ENCODE measurements at places on chromosomes 7 and 10.

DNA sequence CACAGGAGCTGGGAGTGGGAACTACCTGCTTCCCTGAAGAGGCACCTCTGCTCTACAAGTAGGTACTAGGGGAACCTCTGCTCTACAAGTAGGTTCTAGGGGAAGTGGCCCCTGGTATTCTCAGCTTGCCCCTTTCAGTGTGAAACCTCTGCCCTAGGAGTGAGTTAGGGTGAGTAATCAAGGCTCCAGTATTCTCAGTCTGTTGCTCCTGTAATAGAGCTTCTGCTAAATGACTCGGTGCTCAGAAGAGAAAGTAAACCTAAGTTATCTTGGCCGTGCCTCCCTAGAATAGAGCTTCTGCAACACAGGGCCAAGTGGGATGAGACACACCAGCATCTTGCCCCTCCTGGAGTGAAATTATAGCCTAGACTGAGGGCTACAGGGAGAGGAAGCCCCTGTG lies 13.4 kb upstream of the RASSF4 start:
- DNase-seq = no peak

DNA sequence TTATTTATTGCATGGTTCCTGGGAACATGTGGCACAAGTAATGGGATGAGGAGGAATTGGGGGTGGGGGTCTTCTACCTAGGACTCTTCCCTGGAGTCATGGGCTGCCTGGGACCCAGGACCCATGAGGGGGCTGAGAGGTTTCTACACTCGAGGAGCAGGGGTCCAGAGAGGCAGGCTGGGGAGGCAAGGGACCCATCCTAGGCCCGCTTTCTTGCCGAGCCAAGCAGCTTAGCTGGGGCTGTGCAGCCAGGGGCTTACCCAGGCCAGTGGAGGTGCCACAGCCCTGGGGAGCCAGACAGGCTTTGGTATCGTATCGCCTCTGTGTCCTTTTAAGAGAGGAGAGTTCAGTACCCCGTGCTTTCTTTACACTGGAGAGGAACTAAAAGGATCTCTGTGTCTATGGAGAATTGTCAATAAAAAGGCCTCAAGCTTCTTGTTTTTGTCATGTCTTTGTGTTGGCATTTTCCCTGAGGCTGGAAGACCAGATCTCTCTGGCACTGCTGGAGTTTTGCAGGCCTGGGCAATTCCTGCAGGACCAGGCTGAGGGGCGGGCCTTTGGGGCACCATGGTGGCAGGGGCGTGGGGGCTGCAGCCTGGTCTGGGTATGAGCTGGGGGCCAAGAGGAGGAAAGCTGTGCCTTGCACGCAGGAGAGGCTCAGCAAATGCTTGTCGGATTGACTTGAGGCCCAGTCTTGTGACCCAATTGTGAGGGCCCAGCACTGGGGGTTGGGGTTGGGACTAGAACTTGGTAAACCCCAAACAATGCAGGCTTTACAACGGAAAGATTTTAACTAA lies 11.1 kb downstream of the SFRP5 start:
- DNase-seq = no peak

DNA sequence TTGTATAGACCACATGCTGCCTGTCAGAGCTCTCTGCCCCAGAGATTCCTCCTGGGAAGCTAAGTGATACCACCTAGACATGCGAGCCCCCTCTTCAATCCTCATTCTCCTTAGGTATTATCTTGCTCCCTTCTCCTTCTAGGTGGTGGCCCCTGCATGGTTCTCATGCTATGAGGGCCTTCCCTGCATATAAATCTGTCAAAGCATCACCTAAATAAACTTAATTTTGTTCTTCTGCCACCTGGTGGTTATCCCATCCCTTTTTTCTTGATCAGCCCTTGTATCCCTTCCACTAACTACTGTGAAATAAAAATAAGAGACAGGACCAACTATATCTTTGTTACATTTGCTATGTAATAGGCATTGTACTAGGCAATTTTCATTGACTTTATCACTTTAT lies 242.1 kb downstream of the CDC14C start:
- no peak for DNase-seq

DNA sequence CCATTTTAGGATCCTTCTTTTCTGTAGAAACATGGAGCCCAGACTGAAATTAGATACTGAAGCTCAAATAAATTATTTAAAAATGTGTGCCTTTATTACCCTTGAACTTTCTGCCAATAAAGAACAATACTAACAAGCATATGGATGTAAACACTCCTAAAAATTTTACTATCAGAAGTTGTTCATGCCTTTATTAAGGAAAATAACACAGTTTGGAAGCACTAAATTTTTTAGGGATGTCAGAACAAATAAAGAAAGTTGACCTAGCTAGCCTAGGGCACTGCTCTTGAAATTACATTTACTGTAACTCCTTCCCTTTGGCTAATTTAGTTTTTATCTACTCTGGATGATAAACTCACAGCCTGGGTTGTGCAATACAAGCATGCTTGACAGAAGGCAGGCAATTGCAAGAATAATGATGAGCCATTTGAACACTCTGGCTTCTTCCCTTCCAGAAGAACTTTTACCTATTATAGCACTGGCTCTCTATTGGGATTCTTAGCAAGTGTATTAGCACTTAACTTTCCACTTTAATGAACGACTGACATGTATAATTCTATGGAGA lies 351.7 kb upstream of the C7orf33 start:
- DNase-seq = no peak

DNA sequence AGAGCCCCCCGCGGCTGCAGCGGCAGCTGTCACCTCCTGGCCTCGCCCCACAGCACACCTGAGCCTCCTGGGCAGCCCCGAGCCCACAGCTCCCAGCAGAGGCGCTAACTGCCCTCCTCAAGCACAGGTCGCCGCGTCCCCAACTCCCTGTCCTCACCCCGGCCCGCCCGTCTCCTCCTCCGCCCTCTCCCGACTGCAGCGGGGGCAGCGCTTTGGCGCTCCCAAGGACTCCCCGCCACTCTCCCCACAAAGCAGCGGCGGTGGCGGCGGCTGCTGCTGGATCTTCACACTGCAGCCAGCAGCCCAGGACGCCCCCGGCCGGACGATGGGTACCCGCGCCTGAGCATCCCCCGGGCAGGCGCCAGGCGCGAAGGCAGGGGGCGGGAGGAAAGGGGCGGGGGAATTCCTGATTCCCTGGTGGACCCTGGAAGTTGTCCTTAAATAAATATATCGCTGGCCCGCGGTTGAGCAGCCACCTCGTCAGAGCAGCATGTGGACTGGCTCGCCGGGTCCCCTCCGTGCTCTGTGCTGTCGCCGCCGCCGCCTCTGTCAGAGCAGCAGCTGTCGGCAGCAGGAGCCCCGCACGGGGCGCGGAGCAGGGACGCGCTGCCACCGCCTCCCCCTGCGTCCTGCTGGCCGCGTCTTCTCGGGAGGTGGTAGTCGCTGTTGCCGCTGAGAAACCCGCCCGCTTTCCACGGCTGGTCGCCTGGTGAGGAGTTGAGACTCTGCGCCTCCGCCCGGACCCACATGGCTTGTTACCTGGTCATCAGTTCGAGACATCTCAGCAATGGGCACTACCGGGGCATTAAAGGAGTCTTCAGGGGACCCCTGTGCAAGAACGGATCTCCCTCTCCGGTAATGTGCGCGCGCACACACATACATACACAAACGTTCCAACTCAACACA lies at the start of gene ZNF804B:
TSS of gene ZNF804B (plus strand) at position 471 of the 906 bp plus-strand sequence. CDS start at position 748, 277 bp downstream.
- no peak for DNase-seq

DNA sequence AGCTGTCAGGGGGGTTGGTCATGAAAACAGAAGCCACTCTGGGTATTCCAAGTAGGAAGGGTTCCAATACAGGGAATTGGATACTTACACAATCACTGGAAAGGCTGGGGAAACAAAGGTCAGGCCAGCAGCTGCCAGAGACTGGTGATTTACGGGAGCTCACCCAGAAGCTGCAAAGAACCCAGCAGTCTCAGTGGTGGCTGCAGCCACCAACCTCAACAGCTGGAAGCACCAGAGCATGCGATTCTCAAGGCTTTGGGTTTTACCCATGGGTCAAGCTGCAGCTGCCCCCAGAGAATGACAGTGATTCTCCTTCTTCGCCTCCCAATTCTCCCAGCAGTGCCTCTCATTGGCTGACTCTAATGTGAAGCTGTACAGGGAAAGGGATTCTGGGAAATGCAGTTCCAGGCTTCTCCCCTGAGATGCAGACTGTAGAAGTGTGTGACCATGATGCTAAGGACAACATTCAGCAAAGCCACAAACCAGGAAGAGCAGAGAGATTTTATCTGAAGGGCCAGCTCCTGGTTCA lies 107.2 kb upstream of the TCF7L2 start:
- DNase-seq = no peak

GRCh38 chr10:78563314-78563713 lies 505.5 kb upstream of the ZMIZ1 start:
- DNase-seq = no peak

Data from bone marrow (tissue), 2 donors.